Right lung (tissue), 10 donors: ENCODE measurements at places on chromosomes 2 and 18.
A peak's percentile ranks its signal among the peaks of the same experiment; 100 is the strongest.

GRCh38 chr2:152564754-152565551, 152.3 kb downstream of the PRPF40A start:
- no peak for DNase-seq

- DNase-seq = peak; percentile 10
Measured at GRCh38 chr2:80858965-80859364, 554.4 kb upstream of the LRRTM1 start.

GRCh38 chr2:16136461-16137035, 196.2 kb downstream of the MYCN start:
- no peak for DNase-seq

DNA sequence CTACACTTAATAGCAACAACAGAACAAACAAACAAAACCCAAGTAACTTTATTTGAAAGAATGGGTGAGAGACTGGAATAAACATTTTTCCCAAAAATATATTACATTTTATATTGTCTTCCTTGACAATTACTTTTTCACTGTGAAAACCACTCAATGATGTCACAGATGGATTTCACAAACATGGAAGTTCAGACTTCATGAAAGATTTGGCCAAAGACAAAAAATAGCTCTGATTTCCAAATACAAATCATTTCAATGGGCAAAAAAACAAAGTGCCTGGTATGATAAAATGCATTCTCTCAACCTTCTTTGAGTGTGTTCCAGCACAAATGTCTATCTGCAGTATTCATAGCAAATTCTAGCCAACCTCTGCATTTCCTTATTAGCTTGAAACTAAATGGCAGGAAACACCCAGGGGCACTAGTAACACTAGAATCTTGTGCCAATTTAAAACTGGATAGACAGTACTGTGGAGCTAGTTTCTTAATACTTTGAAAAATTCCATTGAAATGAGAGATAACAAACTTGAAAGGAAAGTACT, 28.5 kb upstream of the NAPG start:
- DNase-seq = no peak

DNA sequence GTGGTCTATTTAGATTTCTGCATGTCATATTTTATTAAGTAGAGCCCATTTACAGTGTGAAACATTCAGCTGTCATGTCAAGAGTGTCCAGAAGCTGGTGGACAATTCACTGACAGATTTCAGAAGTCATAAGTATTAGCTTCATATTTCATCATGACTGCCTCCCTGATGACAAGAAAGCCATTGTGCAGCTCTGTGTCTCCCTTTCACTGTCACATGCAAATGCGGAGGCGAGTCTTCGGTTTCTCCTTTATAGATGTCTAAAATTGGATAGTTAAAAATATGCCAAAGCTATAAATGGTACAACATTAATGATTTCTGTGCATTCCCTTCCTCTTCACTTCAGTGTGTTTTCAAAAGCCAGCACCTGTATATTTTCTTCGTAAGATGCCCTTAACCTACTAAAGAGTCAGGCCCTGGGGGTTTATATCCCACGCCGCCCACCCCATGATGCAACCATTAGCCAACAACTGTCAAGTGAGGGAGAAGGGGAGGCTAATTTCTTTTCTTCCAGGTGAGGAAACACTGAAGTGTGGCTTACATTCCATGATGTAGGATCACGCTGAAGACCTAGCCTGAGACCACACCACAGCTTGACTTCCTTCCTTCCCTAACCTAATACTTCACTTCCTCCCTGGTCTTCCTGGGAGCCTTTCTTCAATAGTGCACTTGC, 99.6 kb upstream of the DDX18 start:
- DNase-seq = no peak

GRCh38 chr2:242031481-242032019, 162.0 kb downstream of the RTP5 start:
- DNase-seq = no peak

DNA sequence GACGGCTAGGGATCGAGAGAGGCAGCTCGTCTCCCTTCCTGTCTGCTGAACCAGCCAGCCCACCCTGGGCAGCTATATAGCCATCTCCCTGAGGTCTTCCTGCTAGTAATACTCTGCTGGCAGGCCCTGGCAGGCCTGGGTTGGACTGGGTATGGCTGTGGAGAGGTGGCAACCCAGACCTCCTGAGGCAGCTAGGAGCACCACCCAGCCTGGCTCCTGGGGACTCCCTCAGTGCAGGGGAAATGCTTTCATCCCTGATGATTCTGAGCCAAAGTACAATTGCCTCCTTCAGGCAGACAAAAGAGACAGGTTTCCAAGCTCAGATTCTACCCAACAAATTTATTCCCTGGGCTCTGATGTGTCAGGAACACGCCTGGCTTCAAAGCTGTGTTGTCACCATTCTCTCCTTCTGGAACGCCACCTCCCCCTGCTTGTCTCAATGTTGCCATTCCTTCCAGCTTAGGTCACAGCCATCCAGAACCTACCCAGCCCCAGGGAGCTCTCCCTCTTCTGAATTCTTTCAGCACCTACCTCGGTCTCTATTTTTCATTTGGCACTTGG, 4.7 kb upstream of the DNAJB2 start:
- DNase-seq = peak; percentile 38

DNA sequence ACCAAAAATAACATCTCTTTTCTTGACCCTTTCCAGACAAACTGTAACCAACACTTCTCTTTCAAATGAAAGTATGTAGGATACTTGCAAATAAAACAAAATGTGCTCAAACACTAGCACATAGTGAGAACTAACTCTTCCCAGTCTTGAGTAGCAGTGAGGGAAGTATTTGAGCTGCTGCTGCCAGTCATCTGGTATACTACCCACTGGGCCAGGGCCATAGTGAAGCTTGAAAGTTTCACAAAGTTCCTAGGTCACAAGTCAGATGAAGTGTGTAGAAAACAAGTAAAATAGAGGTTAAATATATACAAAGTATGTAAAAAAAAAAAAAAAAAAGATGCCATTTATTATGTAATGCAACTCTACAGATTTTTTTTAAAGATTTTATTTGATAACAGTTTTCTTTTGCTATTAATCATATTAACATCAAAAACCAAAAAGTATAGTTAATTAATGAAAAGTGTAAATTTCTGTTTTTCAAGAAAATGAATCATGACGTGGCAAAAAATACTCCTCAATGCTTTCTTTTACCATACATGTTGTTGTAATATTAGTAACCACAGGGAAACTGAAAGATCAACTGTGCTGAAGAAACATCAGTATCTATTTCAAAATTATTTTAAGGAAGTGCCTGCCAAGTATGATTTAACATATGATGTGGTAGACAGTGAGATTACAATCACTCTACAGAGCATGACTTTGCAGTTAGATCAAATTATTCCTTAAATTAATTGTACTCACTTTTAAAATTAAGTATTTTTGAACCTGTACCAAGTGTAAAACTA, 21.6 kb upstream of the TRIB2 start:
- no peak for DNase-seq

- DNase-seq = no peak
Measured at GRCh38 chr18:35513181-35513936, 15.6 kb upstream of the INO80C start.

- no peak for DNase-seq
Measured at GRCh38 chr2:128973566-128973965, 654.9 kb upstream of the HS6ST1 start.

- DNase-seq = no peak
Measured at GRCh38 chr2:3301001-3301400, 76.6 kb downstream of the EIPR1 start.

GRCh38 chr2:37011130-37011529, 44.8 kb upstream of the STRN start:
- no peak for DNase-seq

GRCh38 chr18:37540424-37541138, 25.0 kb downstream of the CELF4 start:
- DNase-seq = no peak

GRCh38 chr2:15367205-15367604, 193.9 kb downstream of the NBAS start:
- no peak for DNase-seq

DNA sequence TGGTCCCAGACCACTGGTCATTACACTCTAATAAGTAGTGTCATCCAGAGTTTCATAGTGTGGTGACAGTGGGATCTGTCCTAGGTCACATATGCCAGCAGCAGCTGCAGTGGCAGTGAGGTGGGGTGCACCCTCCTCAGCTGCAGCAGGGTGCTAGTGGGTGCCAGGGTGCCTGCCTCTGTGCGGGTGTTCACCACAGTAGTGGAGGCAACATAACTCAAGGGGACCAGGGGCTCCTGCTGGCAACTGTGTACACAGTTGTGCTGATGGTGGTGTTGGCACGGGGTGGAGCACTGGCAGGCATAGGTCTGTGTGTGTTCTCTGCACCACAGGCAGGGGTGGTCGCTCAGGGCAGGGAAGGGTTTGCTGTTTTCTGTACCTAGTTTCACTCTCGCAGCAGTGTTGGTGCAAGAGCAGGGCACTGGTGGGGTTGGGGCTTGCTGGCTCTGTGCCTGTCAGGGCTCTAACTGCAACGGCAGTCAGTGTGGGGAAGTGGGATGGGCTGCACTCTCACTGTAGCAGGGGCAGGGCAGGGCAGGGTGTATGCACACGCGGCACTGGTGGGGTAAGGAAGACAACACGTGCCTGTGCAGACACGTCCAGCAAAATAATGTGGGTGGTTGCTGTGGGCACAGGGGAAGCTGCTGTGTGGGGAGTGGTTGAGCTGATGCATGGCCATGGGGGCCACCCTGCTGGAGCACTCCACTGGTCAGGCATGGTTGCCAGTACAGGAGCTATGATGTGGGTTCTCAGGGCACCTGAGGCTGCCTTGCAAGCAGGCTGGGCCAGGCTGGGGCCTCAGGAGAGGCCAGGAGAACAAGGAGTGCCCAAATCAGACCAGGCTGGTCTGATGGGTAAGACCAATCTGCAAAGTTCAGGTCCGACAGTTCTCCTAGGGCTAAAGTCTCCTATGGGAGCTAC, 226.6 kb downstream of the MEIS1 start:
- no peak for DNase-seq

DNA sequence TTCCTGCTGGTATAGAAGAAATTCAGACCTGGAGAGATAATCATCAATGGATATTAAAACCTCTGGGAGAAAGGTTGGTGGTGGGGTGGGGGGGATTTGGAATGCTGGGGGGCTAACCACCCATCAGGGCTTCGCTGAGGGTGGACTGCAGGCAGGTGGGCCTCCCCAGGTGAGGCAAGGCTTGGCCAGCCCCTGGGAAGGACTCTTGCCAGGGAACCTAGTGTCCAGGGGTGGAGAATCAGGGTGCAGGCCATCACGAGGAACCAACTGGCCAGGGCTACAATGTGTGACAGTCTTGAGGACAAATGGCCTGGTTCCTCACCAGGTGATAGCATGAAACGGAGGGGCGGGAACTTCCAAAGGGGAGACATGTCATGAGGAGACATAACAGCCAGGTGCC, 11.8 kb downstream of the RAB11FIP5 start:
- DNase-seq = no peak

DNA sequence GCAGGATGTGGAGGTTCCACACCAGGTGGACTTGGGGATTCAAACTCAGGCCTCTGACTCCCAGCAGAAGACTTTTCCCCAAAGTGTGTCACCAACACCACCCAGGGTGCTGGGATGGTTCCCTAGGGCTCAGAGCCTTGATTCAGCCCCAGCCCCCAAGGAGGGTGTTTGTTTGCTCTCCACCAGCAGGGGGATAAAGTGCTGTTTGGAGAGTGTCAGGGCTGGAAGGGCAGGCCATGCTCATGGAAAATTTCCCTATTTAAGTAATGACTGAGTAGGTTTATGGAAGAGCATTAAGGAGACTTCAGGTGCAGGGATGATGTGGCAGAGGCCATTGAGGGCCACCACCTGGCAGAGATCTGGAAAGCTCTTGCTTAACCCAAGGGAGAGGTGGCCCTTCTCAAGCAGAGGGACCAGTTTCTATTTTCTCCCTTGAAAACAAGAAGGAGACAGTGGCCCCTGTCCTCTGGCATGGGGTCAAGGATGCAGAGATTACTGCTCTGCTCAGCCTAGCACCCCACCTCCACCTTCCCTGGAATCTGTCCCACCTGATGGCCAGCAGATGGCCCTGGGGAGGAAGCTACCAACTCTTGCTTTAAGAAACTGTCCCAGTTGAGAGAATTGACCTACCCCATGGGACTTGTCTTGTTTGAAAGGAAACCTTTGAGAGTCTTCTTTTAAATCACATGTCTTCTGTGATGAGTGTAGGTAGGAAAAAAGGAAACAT, 122.1 kb downstream of the ACOXL start:
- DNase-seq = no peak

GRCh38 chr18:53745224-53745967, 479.1 kb downstream of the MBD2 start:
- no peak for DNase-seq

DNA sequence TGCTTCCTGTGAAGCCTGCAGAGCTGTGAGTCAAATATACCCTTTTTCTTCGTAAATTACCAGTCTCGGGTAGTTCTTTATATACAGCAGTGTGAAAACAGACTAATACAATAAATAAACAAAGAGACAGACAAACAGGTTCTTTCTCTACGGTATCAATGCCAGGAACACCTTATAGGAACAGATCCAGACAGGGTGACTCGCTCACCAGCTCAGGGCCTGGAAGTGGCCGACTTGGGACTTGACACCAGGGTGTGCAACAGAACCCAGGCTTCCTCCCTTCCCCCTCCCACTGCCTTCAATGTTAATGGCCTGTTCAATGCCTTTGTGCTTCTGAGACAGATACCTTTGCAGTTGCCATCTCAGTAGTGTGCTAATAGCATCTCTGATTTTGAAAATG, 309.5 kb downstream of the ALK start:
- no peak for DNase-seq

DNA sequence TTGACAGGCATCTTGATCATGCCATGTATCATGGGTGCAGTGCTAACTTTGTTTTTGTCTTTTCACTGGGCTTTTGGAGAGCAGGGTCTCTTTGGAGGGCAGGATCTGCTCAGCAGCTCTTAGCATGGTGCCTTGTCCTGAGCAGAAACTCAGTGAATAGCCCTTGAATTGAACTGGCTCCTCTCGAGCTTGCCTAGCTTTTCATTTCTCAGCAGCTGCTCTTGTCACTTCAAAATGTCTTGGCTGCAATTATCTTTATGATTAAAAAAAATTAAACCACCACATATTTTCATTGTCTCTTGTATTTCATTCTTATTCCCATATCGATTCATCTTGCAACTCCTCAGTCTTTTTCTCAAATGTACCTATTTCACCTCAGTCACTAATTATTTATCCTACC, 50.5 kb downstream of the CCDC85A start:
- no peak for DNase-seq

DNA sequence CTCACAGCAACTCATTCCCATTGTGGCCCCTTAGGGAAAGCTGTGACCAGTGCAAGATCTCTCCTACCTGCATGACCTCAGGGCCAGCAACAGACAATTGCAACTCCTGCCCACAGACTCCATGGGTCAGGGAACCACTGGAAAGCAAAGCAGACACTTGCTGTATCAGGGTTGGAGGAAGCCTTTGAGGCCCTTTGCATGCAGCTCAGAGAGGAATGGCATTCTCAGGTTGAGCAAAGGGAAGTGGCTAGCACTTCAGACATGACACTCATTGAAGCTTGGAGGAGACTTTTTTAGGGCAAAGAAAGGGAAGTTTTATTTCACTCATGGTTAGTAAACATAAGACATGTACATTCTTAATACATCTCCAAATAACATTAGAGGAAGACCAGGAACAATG, 22.1 kb downstream of the IL1F10 start:
- DNase-seq = no peak

- no peak for DNase-seq
Measured at GRCh38 chr2:18546567-18546966, 13.9 kb downstream of the RDH14 start.
